ENCODE measurements at places on chromosomes 11 and 22.

DNA sequence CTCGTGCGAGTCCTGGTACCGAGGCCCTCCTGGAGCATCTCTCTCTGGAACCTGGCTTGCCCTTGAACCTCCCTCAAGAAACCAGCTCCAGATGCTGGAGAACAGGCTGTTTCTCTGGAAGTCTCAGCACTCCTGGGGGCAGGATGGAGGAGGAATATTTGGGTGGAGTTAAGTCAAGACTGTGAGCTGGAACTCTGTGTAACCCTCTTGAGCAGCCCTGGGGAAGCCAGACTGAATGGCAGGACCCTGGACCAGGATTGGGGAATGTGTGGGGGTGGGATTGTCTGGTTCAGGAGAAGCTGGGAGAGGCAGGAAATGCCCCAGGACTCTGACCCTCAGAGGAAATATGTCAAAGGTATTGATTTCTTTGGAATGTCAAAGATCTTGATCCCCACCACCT, 7.7 kb downstream of the CREB3L1 start:
- DNase-seq = no peak

DNA sequence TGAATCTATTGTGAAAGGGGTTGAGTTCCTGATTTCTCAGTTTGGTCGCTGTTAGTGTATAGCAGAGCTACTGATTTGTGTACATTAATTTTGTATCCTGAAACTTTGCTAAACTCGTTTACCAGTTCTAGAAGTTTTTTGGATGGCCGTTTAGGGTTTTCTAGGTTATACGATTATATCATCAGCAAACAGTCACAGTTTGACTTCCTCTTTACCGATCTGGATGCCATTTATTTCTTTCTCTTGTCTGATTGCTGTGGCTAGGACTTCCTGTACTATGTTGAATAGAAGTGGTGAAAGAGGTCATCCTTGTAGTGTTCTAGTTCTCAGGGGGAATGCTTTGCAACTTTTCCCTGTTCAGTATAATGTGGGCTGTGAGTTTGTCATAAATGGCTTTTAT, 24.6 kb upstream of the OOSP4B start:
- no peak for DNase-seq

DNA sequence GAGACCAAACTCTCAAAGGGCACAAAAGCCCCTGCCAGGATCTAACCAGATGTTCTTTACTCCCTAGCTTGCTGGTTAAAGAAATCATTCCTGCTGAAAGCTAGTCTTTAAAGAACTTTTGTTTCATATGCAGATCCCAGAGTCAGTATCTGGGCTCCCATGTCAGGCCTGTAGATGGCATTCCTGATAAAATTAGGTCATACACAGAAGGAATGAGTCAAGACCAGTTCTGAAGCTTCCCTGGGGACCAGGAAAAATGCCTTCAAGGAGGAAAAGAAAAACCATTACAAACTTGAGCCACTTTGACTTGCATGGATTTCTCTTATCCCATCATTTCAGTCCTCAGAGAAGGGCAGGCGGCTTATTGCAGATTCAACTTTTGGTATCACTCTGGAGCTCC, 5.9 kb downstream of the DBX1 start:
- DNase-seq = no peak

DNA sequence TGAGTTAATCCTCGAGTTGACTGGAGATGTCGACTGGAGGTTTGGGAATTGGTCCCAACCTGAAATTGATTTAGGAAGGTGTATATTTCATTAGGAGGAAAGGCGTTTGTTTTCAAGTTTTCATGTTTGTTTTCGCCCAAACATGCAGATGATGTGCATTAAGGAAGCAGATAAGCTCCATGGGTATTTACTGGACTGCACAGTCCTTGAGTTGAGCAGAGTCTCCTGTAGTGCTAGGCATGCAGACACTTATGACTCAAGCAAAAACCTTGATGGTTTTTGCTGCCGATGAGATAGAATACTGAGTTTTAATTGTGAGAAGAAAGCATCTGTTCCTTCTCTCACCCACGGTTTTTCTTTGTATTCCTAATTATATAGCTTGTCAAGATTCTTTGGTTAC, 27.9 kb downstream of the CABIN1 start:
- DNase-seq = no peak

DNA sequence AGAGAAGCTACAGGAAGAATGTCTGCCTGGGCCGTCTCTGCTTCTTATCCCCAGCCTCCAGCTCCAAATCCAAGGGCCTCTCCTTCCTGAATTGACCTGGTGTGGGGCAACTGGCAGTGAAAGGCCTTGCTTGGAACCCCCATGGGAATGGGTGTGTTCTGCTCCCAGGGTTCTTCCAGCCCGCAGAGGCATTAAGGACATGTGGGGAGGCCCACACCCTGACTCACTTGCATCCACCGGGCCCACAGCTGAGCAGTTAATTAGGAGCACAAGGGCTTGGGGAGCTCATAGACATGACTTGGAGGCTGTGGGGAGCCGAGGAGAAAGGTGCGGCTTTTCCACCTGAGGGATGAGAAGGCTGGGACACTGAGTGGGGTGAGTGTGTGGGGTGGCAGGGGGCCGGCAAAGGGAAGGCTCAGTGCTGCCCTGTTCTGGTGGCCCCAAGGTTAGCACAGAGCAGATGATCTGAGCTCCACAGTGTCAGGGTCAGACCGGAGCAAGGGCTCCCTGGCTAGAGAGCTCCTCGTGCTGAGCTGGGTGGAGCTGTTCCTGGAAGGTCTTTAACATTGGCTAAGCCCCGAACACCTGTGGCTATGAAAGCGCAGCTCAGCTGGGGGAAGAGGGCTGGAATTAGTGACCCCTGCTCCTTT, 64.5 kb upstream of the NECTIN1 start:
- DNase-seq = no peak

GRCh38 chr11:9316334-9316733, 1.9 kb upstream of the TMEM41B start:
- DNase-seq = no peak

DNA sequence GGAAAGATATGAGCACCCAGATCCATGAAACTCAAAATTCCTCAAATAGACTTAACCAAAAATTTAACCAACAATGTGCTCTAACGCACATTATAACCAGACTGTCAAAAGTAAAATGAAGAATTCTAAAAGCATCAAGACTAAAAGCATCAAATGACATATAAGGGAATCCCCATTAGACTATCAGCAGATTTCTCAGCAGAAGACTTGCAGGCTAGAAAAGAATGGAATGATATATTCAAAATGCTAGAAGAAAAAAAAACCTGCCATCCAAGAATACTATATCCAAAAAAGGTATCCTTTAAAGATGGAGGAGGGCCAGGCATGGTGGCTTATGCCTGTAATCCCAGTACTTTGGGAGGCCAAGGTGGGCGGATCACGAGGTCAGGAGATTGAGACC, 117.5 kb upstream of the UBASH3B start:
- no peak for DNase-seq

DNA sequence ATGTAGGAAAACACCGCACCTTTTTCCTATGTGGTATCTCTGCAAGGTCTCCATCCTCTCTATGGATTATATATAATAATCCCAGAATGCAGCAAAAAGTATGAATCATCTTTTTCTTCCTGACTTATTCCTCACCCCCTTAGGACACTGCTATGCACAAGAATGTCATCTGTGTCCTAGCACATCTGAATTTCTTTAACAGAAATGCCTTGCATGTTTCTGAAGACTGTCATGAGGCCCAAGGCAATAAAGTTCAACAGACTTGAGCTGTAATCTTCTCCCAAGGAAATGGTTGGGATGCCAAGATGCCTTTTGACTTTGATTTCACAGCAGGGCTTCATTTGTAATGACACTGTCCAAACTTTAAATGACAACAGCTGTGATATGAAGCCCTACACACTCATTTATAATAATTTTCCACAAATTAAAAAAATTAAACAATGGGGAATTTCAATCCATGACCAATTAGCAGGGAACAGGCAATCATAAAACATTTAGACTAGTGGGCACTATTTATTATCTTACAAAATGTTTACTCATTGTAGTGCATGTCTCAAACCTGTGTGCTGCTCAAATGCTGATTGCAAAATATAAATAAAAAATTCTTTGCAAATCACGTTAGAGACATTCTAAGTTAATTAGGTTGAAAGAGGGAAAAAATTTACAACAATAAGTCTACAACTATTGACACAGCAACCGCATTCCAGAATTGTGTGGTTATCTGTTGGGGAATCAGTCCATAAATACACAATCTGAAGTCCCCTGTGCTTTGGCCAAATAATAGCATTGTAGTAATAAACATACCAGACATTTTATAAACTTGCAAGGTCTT, 242.3 kb downstream of the SWAP70 start:
- no peak for DNase-seq

- no peak for DNase-seq
These were observed 139.1 kb downstream of the DBX1 start for GRCh38 chr11:20021212-20021611.

- DNase-seq = no peak
These were observed 13.5 kb upstream of the VWA5A start for GRCh38 chr11:124101737-124102136.

- no peak for DNase-seq
These were observed 12.9 kb downstream of the KRTAP5-5 start for GRCh38 chr11:1642288-1643145.

DNA sequence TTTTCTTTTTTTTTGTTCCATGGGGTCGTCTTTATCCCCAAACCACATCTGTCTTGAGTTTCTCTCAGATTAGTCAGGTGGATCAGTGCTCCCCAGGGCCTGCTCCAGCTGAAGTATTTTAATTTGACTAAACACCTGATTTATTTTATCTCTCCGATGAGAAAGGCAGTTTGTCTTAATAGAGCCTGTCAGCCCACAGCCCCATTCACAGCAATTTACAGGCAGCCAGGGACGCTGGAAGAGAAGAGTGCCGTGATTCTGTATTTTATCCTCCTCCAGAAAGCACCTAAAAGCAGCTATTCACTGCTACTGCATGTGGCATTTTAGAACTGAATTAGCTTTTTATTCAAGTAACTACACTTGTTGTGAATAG, 164.5 kb downstream of the SOX6 start:
- no peak for DNase-seq

DNA sequence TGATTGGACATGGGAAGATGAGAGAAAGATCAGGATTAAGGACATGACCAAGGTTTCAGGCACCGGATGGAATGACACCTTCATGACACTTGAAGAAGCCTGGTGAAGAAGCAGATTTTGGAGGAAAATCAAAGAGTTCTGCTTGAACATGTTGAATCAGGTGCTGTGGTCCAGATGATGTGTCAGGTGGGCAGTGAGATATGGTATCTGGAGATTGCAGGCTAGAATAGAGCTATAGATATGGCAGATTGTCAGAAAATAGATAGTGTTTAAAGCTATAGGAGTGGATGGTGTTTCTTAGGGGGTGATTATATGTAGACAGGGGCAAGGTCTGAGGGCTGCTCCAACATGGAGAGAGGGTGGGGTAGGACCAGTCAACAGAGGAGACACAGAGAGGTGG, 40.2 kb downstream of the PANX1 start:
- no peak for DNase-seq

- DNase-seq = no peak
These were observed 364.0 kb upstream of the FAT3 start for GRCh38 chr11:91860661-91861060.

DNA sequence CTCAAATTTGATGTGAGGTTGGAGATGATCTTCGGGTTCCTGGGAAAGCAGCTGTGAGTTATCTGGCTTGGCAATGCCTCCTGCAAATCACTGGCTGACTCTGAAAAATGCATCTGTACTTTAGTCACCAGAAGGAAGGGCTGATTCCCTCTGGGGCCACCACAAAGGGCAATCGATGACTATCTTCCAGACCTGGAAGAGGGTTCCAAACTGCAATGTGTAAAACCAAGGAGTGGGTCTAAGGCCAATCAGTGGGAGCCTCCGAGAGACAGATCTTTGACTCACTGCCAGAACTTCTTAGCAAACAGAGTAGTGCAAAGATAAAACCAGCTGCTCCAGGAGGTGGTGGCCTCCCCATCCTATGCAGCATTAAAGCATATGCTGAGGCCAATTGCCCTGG, 29.1 kb upstream of the PAK1 start:
- no peak for DNase-seq
